ENCODE measurements at places on chromosomes 12 and 14.

DNA sequence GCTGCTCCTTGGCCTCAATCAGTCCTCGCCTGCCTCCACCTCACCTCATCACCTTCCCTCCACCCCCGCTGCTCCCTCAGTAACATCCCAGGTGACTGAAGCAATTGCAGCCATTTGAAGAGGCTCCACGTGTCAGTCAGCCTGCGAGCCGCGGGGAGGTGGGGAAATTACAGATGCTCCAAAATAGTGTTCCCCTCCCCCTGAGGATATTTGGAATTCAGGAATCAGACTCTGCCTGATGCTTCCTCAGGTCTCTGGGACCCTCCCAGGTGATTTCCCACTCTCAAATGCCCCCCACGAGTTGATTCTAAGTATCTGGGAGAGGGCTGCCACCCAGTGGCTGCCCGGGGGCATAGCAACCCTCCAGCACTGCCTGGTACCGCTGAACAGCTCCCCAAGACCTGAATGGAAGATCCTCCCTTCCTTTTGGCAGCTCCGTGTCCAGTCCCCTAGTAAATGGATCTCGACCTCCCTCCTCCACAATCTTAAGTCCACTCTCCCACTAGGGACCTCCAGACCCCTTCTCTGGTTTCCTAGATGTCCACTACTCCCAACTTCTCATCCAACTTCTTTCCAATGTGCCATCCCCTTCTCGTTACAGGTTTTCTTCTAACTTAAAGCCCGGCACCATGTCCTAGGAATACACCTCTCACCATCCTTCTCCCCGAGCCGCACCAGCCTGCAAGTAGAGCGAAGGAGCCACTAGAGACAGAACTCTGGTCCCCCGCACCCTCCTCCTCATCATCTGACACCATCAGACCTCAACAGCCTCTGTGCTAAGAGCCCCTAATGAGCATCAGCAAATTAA is 1.4 kb upstream of the ASIC1 start:
- DNase-seq, result peak; percentile 83

DNA sequence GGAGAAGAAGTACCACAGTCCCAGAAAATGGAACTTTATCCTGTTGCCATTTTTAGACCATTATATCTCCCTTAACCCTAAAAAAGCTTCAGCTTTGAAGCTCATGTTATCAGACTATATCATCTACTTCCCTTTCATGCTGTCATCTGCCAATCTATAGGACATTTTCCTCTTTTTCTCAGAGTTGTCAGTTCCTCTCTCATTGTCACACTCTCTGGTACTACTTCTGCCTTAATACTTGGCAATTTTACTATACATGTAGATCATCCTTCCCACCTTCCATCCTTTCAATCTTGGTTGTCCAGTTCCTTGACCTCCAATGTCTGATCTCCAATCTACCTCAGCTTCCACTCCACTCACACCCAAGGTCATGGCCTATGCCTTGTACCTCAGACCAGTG is 57.4 kb downstream of the SLC15A5 start:
- no peak for DNase-seq

DNA sequence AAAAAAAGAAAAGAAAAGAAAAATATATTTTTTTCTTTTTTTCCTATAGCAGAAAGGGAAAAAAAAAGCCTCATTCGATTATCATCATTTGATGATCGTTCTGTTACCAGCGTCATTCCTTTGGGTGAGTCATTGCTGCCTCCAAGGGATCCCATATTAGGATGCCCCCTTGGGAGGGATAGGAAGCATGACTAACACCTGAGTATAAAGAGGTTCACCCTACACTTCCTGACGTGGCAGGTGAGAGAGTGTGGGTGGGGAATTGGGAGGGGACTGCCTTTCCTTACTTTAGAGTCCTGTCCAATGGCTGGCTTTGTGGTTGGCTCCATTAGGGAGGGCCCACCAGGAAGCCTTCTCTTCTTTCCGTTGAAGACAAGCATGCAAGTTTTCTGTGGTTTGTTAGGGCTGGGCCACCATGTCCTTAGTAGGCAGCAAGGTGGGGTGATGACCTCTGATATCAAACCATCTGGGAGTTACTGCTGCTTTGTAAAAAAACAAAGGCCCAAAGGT is 56.1 kb upstream of the FUT8 start:
- DNase-seq, result peak; percentile 45

- DNase-seq, result no peak
Observed at GRCh38 chr14:104514156-104514848, 65.3 kb upstream of the C14orf180 start.

- no peak for DNase-seq
Observed at GRCh38 chr14:74413627-74414026, 12.4 kb downstream of the SYNDIG1L start.

GRCh38 chr14:55556929-55557623 is 22.9 kb upstream of the KTN1 start:
- peak; percentile 75 for DNase-seq

DNA sequence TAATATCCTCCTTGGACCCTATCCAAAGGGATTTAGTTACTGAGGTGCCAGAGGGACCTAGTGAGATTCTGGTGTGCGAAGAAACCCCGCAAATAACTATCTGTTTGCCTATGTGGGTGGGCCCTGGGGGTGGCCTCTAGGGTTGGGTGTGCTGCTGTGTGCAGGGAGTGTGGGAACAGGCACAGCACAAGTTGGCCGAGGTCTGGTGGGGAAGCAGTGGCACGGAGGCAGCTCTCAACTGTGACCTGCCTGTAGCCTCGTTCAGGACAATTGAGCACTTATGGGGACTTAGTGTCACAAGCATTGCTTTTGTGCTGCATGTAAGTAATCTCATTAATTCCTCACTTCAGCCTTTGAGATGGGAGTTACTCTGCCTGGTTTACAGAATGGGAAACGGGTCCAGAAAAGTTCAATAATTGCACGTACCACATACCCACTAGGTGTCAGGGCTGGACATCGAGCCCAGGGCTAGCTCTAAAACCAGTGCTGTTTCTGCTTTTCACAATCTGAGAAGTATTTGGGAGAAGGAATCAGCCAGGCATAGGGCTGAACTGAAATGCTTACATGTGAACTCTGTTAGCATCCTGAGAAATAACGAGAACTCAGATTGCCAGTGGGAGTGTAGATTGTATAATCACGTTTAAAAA is 58.8 kb downstream of the TECPR2 start:
- DNase-seq, result peak; percentile 2

- DNase-seq, result no peak
Observed at GRCh38 chr14:89723930-89724627, 230.5 kb downstream of the EFCAB11 start.

DNA sequence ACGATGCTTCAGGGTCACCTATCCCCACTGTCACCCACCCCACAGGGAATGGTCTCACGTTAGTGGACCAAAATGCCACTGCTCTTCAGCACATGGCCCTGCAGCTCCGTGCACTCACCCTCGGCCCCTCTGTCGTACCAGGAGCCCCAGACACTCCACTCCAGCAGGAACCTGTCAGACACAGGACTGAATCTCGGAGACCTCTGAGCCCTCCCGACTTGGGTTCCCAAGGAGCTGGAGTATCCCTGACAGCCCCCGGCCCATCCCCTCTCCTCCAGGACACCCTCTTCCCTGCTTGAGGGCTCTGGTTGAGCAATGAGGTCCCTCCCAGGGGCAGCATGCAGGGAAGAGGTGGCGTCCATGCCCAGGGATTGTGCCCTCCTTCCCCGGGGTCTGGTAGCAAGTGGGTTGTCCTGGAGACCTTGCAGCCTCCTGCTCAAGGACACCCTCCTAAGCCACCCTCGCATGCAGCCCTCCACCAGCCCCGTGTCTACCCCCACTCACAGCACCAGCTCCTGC is 20.4 kb upstream of the LRTM2 start:
- no peak for DNase-seq

- no peak for DNase-seq
Observed at GRCh38 chr12:54716261-54716660, 68.1 kb upstream of the DCD start.

GRCh38 chr12:4450551-4451112 is 5.0 kb upstream of the FGF6 start:
- DNase-seq, result no peak
